ENCODE measurements at places on chromosomes 3 and 15.

- DNase-seq: no peak
Measured at GRCh38 chr3:65605876-65606432, 432.8 kb downstream of the MAGI1 start.

DNA sequence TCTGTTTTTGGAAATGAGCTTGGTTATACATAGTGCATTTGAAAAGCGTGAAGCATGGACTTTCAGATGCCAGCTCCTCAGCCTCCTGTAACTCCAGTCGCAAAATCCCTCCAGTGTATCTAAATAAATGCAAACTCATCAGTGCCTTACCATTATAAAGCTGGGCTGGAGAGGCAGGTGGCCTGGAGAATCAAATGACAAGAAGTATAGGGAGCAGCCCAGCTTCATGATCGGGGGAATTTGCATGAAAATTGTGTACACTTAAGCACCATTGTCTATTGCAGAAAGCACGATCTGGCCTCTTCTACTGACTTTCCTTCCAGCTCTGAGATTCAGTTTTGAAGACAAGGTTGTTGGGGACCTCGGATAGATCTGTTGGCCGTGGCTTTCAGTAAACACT, 71.7 kb downstream of the IGF1R start:
- no peak for DNase-seq

- peak; percentile 39 for DNase-seq
Measured at GRCh38 chr3:146747928-146748327, 142.8 kb upstream of the PLSCR5 start.

GRCh38 chr3:128425142-128425845, 41.4 kb downstream of the DNAJB8 start:
- DNase-seq: no peak

DNA sequence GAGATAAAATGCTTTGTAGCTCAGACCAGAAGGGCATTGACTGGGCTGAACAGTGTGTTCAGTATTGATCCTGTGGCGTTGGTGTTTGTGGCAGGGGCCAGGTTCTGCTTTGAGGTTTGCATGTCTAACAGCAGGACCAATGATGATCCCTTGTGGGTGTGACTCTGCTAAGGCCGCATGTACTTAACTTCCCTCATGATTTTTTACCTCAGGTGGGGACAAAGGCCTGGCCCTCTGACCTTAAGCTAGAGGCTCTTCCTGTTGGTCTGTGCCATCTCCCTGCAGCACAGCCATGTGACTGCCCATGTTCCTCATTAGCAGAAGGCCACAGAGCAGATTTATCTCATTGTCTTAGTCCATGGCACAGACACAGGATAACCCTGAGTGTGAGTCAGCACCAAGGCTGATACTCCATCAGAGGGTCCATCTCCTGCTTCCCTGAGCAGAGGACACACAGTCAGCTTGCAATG, 34.3 kb upstream of the BSN start:
- DNase-seq: no peak

DNA sequence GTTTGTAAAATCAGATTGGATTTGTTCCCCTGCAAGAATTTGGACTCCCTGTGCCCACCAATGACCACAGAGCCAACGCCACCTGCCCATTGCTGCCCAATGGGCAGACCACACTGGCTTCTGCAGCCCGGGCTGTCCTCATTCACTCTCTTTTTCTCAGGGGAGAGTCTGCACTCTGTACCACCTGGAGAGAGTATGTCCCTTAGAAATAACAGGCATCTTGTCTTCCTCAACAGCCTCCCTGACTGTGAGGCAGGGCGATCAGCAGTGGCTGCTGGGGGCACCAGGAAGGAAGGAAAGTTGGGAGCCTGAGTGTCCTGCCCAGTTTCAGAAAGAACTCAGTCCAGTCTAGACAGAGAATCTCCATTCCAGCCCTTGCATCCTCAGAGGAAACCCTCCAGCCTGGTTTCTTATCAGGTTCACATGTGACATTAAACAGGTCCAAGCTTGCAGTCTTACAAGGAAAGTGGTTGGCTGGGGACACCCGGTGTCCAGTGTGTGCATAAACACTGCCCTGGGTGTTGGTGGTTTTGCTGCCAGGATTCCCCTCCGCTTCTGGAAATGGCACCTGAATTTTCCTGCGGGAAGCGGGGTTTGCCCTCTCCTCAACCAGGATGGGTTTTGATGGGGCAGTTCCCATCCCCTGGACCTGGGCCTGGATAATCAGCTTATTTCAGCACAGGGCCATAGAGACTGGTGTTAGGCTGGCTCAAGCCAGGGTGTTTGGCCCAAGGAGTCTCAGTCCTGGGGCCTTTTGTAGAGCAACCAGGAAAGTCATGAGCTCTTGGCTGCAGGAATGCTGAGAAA, 37.2 kb downstream of the SSUH2 start:
- DNase-seq: peak; percentile 43

DNA sequence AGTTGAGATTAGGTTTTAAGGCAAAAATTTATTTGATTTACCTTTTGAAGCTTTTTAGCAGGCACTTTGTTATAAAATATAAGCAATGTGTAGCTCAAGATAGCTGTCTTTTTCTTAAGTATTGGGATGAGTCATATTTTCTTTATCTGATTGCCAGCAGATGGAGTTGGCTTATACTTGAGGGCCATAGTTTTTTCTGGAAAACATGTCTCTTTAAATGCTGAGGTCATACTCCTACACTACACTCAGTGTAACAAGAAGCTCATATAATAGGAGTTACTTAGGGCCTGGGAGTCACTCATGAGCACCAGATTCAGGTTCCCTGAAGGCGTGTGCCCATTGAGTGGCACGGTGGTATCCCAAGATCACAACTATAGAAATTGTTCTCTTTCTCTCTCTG, 579.8 kb downstream of the EDEM1 start:
- no peak for DNase-seq

- DNase-seq: no peak
Measured at GRCh38 chr3:149384911-149385321, 7.5 kb upstream of the TM4SF1 start.

- no peak for DNase-seq
Measured at GRCh38 chr15:52057996-52058395, 39.0 kb downstream of the MAPK6 start.

DNA sequence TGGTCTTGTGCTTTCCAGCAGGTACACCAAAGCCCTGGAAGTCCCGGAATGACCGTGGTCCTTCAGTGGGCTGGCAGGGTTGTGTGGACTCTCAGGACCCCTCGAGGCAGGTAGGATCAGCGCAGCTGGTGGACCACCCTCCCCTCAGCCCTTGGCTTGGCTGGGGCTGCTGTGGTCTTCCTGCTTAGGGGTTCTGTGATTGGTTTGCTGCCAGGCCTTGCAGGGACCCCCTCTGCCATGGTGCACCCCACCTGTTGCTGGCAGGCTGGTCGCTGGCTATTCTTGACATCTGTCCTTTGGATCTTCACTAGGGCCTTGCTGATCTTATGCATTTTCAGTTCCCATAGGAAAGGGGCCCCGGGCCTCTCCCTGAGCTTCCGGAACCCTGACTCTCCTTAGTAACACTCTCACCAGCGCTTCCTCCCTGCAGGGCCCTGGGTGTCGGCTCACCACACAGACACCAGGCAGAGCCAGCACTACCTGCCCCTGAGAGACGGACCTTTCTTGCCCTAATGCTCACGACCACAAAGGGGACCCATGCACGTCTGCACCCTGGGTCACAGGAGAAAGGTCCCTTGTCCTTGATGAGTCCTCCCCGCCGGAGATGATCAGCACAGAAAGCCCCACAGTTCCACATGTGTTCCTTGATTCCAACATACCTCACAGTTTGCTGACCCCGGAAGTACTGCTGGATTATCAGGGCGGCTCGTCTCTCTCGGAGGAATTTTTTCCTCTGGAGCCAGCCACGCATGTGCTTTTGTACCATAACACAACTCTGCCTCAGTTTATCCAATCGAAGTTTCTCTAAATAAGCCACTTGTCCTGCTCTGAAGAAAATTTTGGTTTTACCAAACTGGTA, 51.7 kb downstream of the MYO5C start:
- no peak for DNase-seq

- no peak for DNase-seq
Measured at GRCh38 chr3:2923390-2923789, 186.8 kb downstream of the IL5RA start.

DNA sequence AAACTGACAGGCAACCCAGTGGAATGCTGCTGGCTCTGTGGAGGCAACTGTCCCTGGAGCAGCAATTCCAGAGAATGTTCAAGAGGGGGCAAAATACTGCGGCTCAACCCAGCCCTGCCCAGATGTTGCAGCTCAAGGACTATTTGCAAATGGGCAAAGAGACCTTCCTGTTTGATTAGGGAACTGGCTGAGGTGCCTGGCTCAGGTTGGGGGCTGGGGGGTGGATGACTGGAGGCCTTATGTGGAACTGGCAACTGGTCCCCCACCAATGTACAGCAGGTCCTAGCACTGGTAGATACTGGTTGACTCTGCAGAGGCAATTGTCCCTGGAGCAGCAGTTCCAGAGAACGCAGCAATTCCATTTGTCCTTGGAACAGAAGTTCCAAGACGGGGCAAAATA, 302.5 kb downstream of the ZPLD1 start:
- no peak for DNase-seq

DNA sequence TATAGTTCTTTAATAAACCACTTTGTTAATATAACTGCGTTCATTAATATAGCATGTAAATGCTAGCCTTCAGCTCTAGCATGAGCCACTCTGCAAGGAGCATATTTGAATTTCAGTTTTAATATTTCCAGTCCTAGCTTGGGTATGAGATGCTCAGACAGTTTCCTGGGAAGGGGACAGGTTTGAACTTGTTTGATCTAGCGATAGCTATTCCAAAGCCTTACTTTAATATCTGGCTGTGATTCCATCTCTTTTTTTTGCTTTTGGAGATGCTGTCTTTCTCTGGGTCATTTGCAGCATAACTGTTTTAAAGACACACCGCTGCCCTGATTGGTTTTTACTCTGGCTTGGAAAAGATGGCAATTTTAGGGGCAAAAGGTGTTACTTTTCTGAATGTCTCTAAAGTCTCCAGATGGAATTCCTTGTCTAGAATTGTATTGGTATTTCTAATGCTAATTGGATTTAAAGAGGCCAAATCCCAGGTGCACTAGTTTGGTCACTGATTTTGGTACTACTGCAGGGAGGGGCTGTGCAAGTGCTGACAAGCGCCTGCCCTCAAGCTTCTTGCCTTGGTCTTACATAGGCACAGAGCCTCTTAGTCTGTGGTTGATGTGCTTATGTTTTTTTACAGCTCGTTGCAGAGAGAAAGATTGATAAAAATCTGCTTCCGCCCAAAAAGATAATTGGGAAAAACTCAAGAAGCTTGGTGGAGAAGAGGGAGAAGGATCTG, 2.8 kb downstream of the NISCH start:
- no peak for DNase-seq

DNA sequence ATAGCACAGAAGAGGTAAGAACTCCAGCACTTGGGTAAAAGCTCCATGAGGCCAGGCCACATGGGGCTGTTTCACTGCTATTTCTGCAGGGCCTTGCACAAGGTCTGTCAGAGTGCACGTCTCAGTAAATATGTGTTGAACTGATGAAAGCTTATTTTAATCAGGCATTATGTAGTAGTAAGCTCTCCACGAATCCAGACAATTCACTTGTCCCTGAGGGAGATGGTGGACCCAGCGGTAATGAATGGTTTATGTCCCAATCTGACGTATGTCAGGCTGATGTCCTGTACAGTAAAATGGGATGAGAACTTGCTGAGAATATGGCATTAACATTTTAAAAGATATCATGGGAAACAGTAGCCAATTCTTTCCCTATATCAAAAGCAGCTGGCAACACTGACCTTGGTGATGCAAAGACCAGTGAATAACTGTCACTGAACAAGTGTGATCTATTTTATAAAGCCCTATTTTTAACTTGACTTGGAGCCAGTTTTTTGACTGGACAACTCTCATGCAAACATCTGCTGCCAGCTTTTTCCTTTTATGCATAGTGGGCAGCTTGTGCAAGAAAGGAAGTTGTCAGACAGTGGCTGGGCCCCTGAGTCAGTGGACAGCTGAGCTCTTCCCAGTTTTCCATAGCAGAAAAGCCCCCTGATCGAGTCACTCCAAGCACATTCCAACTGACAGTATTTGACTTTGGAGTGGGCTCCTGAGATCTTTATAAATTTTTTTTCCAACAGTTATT, 519.8 kb upstream of the MDFIC2 start:
- DNase-seq: peak; percentile 77

- DNase-seq: no peak
Measured at GRCh38 chr15:58222679-58223078, 84.5 kb downstream of the AQP9 start.

DNA sequence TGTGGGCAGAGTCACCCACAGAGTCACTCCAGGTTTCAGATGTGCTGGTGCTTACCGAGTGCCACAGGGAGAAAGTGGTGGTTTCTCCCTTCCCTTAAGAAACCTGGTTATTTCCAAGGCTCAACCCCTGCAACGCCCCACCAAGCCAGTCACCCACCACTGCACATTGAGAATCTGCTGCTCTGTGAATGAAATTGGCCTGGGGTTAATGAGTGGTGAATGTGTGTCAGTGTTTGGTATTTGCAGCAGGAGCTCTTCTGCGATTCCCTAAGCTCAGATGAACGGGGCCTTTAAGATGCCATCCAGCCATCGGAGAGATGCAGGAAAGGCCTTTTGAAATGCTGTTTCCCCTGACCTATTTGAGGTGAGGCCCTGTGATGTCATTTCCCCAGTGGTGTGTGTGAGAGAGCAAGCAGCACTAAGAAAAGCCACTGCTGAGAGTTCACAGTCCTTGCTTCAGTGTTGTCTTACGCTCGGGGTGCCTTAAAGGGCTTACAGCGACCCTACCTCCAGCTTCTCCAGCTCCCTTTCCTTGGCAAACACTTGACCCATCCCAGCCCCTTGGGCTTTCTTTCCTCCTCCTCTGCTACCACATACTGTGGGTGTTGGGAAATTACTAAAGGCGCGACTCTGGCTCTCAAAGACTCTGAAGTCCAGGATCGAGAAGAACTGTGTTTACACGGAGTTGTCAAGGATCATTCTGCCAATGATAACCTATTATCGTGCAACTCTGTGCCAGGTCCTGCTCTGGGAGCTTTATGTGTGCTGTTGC, 68.9 kb downstream of the SMAD3 start:
- DNase-seq: no peak

DNA sequence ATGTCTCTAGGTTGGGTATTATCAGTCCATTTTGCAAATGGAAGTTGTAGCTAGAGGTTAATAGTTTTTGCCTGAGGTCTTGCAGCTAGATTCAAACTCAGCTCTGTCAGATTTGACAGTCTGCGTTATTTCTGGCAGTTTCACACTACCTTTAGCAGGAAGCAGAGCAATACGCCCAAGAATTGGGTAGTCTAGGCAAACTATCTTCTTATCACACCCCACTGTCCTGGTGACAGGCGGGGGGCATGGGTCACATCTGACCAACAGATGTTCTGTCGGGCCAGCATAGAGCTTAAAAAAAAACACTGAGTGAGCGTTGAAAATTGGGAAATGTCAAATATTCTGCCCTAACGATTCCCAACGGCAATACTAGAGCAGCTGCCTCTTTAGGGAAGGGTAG, 5.7 kb downstream of the GPR160 start:
- no peak for DNase-seq

DNA sequence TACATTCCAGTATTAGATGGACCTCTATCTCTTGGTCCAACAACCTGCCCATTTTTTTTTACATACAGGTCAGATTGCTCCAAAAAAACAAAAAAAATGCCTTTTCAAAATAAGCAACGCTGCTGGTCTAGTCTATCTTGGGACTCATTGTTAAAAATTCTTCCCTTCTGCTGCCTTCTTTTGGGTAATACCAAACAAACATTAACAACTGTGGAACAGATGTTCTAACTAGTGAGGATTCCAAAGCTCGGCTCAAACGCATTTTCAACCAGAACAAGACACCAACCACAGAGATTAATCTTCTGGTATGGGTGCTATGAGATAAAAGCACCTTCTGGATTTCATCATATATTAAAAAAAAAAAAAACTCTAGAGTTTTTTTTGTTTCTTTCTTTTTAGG, 24.7 kb downstream of the ARHGAP31 start:
- no peak for DNase-seq

GRCh38 chr15:68572921-68573320, 5.9 kb upstream of the CORO2B start:
- DNase-seq: no peak

GRCh38 chr3:150069633-150070032, 98.9 kb upstream of the PFN2 start:
- DNase-seq: no peak
